Choroid plexus epithelial cell (primary cell): ENCODE measurements at places on chromosomes 5 and 9.

GRCh38 chr9:82052081-82052480, 63.5 kb downstream of the SPATA31D1 start:
- DNase-seq = no peak

GRCh38 chr9:70080481-70081119, 37.0 kb downstream of the MAMDC2 start:
- DNase-seq = peak; percentile 84

- no peak for DNase-seq
Observed at GRCh38 chr5:999032-999501, 9.5 kb upstream of the NKD2 start.

- DNase-seq = no peak
Observed at GRCh38 chr5:52743529-52743928, 44.2 kb upstream of the ITGA1 start.

- DNase-seq = no peak
Observed at GRCh38 chr5:166165596-166165995, 2125.8 kb upstream of the WWC1 start.

- DNase-seq = no peak
Observed at GRCh38 chr5:137072361-137073115, 426.6 kb downstream of the SPOCK1 start.

DNA sequence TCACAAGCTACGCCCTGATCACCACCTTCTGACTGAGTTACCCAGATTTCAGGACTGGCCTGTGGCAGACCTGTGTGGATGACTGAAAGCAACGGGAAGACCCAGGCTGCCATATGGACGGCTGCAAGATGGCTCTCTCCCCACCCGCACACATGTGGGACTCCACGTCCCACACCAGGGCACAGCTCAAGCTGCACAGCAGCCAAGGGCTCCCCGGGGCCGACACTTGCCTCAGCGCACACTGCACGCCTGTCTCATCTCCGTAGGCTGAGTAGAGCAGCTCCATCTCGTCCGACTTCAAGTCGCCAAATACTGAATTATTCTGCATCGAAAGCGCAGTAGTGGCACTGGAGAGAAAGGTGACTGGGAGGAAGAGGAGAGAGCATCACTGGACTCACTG, 14.5 kb downstream of the BRD9 start:
- no peak for DNase-seq

- DNase-seq = no peak
Observed at GRCh38 chr9:20309124-20309523, 313.2 kb downstream of the MLLT3 start.

DNA sequence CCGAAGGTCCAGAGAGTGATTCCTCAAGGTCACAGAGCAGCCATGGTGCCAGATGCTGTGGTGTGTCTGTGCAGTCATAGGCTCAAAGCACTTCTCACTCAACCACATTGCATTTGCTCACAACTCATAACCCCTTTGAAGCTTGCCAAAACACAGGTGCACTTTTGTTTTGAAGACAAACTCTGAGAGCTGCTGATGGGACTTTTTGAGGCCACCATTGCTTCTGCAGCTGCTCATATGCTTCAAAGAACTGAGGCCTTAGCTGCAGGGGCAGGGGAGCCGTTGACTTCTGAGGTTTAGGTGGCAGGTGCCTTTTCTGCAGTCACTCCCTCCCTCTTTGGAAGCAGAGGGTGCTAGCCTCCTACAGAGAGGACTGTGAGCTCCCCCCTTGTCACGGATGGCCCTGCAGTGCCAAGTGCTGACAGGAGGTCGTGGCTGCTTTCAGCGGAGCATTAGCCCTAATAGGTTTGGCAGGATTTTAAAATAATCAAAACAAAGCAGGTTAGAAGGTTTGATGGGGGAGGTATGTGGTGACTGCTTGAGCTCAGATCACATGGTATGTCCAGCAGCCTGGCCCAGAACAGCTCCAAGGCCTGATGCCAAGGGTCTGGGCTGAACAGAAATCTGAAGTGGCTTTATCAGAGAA, 232.1 kb downstream of the MAN2A1 start:
- DNase-seq = peak; percentile 58

DNA sequence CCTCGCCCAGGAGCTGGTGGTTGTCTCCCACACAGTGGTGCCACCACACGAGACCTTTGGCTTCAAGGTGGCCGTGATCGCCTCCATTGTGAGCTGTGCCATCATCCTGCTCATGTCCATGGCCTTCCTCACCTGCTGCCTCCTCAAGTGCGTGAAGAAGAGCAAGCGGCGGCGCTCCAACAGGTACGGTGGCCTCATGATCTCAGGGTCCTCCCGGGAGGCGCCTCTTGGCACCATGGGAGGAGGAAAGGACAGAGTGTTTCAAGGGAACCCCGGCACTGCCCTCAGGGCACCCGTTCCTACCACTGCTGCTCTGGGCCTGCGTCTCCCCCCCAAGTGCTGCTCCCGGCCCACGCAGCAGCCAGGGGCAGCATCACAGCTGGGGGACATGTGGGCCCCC, 18.2 kb upstream of the CARD19 start:
- no peak for DNase-seq

DNA sequence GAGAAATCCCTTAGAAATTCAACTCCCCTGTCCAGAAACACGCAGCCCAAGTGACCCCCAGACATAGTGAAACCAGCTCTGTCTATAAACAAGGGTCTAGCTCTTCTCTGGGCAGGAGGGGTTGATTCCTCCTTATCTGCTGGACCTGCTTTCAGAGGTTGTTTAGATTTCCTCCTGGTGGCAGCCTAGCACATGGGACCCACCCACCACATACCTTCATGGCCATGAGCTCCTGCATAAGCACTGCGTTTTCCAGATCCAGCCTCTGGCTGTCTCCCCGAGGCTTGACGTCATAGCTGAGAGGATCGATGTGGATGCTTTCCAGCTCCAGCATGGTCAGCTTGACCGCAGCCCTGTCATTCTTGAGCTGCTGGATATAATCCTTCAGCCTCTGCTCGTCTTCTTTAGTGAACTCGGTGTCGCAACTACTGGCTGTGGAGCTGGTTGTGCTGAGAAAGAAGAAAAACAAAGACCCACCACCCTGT, 77.0 kb downstream of the DCP2 start:
- DNase-seq = peak; percentile 49

DNA sequence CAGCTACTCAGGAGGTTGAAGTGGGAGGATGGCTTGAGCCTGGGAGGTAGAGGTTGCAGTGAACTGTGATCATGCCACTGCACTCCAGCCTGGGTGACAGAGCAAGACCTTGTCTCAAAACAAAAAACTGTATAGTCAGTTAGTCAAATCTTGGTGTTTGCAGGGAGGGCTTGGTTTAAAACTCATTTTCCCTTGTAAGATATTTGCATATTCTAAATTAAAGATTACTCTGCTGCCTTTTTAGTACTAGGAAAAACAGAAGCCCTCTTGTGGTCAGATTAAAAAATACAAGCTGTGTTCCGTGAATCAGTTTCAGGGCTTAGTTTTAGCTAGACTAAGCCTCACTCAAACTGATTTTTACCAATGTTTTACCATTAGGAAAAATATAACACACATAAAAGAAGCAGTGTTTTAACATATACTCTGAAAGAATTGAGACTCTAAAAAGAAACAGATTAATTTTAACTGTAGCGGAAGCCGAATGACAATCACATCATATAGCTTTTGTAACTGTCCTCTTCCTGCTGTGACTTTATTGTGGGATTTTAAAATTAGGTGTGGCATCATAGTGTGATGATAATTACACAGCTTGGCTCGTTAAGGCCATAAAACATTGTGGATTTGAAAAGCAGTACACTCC, 84.9 kb upstream of the BASP1 start:
- peak; percentile 72 for DNase-seq

GRCh38 chr5:14946815-14947620, 75.4 kb upstream of the ANKH start:
- peak; percentile 42 for DNase-seq

DNA sequence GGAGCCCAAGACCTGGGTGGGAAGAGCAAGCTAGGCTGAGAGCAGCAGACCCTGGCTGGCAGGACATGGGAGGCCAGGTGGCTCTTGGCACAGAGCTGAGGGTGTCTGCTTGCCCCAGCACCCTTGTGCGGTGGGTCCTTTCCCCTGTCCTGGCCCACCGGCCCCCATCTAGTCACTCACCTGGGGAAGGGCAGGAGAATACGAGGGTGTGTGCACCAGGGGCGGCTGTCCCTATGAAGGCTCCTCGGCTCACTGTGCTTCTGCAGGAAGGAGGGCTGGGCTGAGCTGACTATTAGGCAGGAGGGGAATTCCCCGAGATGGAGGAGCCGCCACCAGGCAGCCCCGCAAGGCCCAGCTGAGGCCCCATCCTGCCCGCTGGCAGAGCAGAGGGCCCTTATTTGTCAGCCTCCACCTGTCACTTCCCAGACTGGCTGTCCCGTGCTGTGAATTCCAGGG, 6.1 kb upstream of the TNIP1 start:
- DNase-seq = no peak

- DNase-seq = peak; percentile 18
Observed at GRCh38 chr5:92775711-92776615, 805.1 kb downstream of the NR2F1-AS1 start.

DNA sequence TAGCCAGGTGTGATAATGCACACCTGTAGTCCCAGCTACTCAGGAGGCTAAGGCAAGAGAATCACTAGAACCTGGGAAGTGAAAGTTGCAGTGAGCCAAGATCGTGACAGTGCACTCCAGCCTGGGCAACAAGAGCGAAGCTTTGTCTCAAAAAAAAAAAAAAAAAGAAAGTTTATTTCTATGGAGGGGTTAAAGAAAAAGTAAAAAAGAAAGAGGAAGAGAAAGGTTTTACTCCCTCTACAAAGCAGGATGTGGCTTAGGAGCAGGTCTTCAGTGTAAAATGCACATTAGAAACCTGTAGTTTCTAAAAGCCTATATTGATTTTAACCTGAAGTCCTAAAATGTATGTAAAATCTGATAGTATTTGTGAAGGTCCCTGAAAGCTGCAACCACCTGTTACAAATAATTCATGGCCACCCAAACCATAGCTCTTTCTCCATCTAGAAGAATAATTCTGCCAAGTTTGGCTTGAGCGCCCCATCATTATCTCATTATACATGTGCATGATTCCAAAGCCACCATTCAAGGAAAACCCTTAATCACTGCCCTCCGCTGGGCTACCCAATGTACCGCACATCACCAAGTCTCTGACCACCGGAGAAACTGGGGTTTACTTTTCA, 3.4 kb downstream of the FNBP1 start:
- DNase-seq = peak; percentile 26

DNA sequence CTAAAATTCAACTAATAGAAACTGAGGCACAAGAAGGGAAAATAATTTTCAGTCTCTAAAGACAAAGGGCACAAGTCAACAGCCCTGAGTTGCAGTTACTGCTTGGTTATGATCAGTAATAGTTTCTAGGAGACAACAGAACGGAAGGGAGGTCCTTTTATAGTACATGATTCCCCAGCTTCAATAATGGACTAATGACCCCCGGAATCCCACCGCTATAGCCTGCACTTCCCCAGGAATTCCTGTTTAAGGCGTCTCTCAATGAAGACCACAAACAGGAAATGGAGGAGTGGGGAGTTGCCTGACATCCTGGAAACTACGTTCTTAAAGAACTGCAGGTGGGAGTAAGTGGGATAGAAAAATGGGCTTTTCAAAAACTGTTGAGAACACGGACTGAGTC, 60.6 kb downstream of the DIAPH1 start:
- peak; percentile 43 for DNase-seq
